Stimulated activated CD8-positive, alpha-beta memory T cell treated with anti-CD3 and anti-CD28 coated beads, Interleukin-7, amount 100 ng/mL, for 1 hour (primary cell): ENCODE measurements at places on chromosomes 3 and 15.

DNA sequence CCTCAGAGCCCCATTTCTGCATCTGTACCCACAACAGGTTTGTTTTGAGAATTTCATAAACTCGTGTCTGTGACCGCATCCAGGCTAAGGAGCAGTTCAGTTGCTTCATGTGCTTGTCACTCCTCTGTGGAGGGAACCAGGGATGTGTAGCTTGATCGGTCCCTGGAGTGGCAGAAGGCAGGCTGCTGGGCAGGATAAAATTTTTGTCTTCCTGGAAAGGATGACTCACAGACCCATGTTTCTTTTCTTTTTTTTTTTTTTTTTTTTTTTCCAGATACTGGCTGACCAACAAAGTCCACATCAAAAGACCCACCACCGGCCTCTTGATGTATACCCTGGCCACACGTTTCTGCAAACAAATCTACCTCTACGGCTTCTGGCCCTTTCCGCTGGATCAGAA is 70.1 kb downstream of the ST8SIA2 start:
- DNase-seq: no peak

DNA sequence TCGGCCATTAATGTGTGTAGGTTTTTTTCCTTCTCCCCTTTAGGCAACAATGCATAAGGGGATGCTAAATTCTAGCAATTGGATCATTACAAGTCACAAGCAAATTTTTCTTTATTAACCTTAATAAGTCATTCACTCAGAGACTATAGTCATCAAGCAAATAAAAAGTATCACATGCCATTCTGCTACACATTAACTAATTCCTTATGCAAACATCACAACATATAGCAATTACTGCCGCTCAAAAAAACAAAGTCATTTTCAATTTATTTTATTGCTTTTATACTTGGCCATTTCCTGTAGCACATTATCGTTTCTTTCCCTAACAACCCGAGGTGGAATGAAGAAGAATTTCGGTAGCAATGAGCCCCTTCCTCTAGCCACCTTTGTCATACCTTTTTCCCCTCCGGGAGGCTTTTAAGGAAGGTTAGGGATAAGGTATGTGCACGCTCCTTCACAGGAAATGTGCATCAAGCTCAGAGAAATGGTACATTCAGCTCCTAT is 421.2 kb downstream of the TIGIT start:
- no peak for DNase-seq

DNA sequence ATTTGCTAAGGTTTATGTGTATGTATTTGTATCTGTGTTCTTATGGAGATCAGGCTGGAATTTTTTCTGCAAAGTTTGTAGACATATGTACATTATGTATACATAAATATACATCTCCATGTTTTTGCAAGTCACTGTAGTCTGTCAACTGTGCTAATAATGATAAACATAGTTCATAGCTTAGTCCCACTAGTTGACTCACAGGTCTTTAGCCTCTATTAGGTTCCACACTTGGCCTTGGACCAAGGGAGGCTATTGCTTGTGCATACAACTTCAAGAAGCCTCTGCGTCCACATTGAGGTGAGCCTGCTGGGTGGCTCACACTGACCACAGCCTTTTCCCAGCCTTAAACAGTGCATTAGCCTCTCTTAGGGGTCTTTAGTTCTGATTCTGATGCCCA is 243.8 kb upstream of the PEX5L start:
- DNase-seq: no peak

DNA sequence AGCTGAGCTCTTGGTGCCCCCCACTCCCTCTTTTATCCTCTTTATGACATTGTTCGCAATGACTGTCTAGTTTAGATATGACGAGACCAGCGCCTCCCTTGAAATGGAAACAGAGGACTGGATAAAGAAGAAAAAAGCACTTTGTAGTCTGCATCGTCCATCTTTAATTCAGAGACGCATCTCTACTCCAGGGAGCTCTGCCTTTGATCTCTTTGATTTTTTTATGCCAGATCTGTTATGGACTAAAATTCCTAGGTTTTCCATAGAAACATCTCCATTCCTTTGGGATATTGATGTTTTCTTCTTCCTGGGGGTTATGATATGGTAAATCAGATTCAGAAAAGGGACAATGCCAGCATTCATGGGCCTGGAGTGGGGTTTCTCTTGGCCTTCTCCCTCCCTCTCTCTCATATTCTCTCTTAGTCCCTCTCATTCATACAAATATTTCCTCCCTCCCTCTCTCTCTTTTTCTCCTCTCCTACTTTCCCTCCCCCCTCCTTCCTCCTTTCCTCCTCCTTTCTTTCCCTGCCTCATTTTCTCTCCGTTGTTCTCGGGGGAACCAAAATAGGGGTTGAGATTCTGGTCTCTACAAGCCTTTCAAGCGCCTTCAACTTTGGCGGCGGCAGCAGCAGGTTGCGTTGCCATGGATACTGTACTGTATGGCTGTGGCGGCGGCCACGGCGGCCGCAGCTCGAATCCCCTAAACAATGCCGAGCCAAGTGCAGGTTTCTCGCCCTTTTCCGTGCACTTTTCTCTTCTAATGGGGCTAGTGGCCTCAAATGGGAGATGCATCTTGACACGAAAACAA is 45.5 kb downstream of the ZIC4 start:
- DNase-seq: no peak

- DNase-seq: no peak
Observed at GRCh38 chr15:54577476-54578250, 599.4 kb downstream of the UNC13C start.

DNA sequence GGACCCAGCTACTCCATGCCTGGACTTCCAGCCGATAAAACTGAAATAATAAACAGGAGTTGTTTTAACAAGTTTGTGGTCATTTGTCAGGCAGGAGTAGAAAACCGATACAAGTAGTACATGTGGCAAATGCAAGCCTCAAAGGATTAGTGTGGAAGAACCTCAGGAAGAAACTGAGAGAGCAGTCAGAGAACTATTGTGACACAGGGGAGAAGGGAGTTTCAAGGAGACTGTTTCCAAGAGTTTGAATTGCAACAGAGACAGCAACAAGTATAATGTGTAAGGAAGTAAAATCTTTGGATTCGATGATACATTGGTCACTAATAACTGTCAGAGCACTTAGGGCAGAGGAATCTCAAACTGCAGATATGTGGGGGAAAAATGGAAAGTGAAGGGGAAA is 450.6 kb upstream of the ARHGEF26 start:
- no peak for DNase-seq

GRCh38 chr3:157021679-157022078 is 138.3 kb downstream of the CCNL1 start:
- DNase-seq: no peak

GRCh38 chr3:112649478-112649735 is 8.5 kb upstream of the CCDC80 start:
- no peak for DNase-seq

GRCh38 chr3:27610800-27611525 is 111.2 kb downstream of the EOMES start:
- no peak for DNase-seq

- no peak for DNase-seq
Observed at GRCh38 chr15:80967991-80968510, 21.6 kb downstream of the MESD start.
